ENCODE measurements at places on chromosomes 3 and 15.
A peak's percentile ranks its signal among the peaks of the same experiment; 100 is the strongest.

GRCh38 chr3:138081371-138082084, 33.9 kb downstream of the DZIP1L start:
- no peak for DNase-seq

- DNase-seq = peak; percentile 14
Observed at GRCh38 chr15:101135532-101136166, 116.2 kb downstream of the CHSY1 start.

GRCh38 chr3:129530251-129530791, 1.9 kb downstream of the RHO start:
- no peak for DNase-seq

- DNase-seq = peak; percentile 62
Observed at GRCh38 chr3:23129817-23130216, 73.3 kb upstream of the UBE2E2 start.

- DNase-seq = no peak
Observed at GRCh38 chr3:186643493-186643892, 3.3 kb downstream of the FETUB start.

GRCh38 chr15:79661411-79661810, 229.3 kb downstream of the MINAR1 start:
- DNase-seq = no peak

DNA sequence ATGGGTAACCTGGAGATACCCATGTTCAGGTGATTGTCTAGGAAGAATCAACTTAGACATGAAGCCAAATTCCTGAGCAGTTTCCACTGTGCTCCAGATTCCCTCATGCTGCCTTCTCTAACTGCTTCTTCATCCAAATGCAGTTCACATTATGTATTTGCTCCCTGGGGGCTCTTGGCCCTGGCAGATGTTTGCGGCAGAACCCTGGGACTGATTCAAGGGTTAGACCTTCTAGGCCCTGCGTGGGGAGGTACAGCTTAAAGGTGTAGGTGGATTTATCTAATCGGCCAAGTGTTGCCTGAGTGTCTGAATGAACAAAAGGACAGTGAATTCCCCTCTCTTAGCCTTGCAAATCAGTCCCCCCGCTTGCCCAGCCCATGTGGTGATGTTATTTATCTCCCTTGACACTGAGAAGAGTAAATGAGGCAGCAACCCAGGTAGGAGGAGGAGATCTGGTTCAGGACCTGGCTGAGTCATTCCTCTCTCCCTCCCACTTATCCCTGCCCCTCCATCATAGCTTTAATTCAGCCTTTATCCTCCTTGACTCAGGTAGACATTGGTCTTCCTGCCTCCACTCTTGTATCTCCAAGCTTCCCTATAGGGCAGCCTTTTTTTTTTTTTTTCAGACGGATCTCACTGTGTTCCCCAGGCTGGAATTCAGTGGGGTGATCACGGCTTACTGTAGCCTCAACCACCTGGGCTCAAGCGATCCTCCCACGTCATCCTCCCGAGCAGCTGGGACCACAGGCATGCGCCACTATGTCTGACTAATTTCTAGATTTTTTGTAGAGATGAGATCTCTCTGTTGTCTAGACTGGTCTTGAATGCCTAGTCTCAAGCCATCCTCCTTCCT, 54.8 kb downstream of the MAGEF1 start:
- peak; percentile 65 for DNase-seq

Measured in femur (tissue), 1 donor.